NCI-H1417 treated with DMSO at 0.1 percent for 48 hours (cell line): ENCODE measurements at places on chromosomes 7 and 10.

DNA sequence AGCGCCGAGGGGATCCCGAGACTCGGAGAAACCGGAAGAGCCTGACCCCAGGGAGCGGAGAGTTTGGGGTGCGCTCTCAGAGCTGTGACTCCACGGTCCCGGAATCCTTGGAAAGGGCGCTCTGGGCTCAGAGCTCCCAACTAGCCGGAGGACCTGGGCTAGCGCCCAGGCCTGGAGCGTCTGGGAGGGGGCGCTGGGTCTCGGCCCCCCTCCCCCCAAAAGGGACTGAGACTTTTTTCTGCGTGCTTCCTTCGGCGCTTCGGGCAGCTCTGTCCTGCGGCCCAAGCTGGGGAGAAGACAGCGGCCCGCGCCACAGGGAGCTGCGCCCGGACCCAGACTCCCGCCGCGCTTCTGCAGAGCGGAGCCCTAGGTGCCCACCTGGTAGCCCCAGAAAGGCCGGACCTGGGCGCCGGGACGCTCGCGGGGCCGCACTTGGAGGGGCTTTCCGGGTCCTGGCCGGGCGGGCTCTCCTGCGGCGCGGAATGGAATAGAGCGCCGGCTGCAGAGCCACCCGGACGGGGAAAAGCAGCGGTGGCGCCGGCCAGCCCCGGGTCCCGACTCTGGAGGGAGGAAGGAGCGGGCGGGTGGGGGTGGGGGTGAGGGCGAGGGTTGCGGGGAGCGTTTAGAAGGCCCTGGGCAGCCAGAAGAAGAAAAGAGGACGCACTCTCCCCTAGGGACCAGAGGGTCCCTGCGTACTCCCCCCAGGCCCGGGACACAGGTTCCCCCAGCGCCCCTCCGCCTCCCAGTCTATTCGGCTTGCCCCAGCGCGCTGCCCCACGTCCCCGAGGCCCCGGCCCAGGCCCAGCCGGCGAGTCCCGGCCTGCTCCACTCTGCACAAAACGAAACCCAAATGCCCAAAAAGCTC, 4.7 kb downstream of the ZNF503 start:
- DNase-seq, result no peak

DNA sequence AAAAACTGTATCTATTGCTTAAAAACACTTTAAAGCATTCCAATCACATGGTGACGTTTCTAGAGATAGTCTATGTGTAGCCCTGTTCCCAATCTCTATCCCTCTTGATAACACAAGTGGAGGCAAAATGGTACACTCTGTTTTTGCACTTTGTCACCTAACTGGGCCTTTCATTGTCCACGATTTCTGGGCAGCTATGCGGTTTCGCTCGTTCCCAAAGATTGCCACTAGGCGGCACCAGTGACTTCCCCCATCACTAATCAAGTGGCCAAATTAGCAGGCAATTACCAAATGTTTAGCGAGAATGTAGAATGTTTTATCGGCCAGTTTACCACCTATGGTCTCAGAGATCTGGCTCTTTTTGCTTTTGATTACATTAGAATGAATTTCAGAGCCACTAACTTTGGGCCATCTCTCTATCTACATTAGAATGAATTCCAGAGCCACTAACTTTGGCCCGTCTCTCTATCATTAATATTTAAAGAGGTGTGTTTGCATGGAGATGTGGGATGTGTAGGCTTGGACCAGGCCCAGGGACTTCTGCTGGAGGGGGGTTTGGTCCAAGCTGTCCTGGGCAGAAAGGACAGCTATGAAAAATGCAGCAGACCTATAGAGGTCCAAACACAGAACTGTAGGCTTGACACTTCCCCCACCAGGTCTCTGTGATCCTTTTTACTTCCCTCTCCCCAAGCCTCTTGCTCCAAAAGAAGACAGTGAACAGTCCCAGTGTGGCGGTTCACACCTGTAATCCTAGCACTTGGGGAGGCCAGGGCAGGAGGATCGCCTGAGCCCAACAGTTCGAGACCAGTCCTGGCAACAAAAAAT, 90.1 kb downstream of the EPC1 start:
- DNase-seq, result peak; percentile 5

GRCh38 chr10:8392216-8392615, 337.7 kb downstream of the GATA3 start:
- DNase-seq, result no peak

GRCh38 chr10:51427758-51428157, 271.6 kb downstream of the CSTF2T start:
- DNase-seq, result no peak

DNA sequence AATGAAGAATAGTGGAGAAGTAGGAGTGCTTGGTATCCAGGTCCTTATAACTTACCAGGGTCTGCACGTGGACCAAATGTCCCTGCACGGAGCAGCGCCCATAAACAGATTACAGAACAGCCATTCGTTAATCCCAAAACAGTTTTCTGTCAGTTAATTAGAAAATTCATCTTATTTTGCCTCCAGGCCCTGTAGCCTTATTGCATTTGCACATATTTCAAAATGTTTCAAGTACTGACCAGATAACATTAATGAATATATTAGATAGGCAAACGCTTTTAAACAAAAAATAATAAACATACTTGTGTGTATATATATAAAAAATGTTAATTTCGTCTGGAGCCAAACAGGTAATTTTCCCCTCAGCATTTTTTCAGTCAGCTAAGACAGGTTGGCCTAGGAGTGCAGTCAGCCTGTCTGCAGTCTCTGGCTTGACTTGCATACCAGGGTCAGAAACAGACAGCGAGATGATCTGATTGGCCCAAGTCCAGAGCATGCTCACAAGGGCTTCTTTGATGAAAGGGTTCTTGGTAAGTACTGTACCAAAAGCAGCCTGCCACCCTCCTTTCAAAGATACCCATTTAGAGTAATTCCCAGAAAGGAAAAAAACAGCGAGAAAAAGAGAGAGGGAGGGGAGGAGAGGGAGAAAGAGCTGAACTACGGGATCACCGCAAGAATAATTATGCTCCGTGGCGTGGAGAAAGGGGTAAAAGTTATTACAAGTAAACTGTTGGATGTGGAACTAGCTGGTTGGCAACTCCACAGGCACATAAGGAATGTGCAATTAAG, 194.4 kb upstream of the TCF7L2 start:
- no peak for DNase-seq

- DNase-seq, result no peak
Observed at GRCh38 chr10:43849551-43849950, 200.9 kb upstream of the ZNF32 start.

- no peak for DNase-seq
Observed at GRCh38 chr7:157682064-157682945, 345.5 kb downstream of the DNAJB6 start.

DNA sequence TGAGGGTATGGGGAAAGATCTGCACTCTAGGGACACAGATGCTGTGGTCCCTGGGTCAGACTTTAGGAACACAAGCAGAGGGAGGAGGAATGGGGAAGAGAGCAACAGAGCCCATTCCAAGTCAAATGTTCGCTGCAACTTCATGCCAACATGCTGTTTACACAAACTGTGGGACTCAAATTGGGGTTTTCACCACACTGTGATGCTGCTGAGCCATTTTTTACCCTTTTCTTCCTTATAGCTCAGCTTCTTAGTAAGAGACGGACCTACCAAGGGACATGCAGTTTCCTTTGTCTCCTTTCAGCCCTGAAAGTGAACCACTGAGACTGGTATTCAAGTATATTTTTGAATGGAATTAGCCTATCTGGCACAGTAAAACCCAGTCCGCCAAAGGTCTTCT, 64.3 kb upstream of the AGK start:
- DNase-seq, result no peak

DNA sequence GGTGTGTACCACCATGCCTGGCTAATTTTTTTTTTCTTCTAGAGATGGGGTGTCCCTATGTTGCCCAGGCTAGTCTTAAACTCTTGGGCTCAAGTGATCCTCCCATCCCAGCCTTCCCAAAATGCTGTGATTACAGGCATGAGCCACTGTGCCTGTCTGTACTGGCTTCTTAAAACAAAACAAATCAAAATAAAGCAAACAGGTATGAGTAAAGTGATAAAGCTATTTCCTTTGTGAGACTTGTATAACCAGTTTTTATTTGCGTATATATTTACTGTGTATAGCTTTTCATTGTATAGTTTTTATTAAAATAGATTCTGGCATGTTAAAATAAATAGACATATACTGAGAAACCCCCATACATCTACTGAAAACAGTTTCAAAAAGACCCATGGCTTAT, 14.3 kb downstream of the LCOR start:
- DNase-seq, result no peak

DNA sequence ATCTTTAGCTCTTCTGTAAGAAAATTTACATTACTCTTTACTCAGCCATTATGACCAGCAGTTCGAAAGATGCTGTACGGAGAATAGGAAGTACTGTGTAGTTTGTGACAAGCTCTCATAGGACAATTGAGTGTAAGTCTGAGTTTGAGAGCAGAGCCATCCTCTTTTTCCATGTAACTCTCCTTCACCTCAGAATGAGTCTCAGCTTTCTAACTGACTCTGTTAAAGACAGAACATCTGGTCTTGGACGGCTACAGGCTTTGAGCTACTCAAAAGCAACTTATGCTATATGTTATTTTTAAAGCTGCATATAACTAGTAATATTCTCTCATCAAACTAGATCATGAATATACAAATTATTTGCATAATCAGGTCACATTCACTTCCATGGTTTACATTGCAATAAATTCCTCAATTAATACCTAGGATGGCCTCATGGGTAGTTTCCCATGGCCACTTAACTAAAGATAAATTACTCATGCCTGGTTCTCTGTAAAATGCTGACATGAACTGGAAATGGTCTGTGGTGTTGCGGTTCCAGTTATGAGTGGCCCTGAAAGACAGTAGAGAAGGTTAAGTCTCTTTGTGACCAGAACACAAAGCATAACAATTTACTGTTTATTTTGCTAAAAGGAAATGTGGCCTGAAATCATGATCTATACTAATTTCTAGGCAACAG, 358.7 kb downstream of the PHF14 start:
- DNase-seq, result no peak

DNA sequence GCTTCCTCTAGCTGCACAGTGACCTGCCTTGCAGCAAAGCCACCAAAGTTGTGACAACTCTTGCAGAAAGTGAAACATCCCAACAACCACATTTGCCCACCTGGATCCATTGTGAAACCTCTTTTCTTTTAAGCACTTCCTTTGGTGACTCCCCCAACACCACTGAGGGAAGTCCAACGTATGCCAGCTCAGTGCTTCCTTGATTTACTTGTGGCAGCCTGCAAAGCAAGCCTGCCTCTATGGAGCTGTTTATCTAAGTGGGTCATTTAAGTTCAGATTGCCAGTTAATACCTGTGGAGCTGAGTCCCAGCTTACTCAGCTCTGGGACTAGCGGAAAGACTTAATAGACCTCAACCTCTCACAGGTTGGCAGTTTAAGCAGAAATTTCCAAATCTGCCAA, 230.8 kb upstream of the GHITM start:
- no peak for DNase-seq

DNA sequence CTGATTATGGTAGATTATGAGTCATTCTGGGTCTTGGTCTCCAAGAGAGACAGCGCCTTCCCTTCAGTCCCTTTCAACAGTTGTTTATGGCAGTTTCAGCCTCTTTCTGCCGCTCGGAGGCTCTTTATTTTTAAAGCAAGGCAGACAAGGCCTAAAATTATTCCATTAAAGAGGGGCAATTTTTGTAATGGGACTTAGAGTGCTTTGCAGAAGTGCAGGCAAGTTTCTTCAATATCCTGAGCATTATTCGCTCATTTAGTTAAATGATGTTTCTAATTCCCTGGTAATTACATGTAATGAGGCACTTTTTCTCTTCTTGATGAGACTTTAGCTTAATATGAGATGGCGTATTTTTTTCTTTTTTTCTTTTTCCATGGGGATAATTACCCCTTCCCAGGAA, 33.6 kb downstream of the BUB3 start:
- no peak for DNase-seq

DNA sequence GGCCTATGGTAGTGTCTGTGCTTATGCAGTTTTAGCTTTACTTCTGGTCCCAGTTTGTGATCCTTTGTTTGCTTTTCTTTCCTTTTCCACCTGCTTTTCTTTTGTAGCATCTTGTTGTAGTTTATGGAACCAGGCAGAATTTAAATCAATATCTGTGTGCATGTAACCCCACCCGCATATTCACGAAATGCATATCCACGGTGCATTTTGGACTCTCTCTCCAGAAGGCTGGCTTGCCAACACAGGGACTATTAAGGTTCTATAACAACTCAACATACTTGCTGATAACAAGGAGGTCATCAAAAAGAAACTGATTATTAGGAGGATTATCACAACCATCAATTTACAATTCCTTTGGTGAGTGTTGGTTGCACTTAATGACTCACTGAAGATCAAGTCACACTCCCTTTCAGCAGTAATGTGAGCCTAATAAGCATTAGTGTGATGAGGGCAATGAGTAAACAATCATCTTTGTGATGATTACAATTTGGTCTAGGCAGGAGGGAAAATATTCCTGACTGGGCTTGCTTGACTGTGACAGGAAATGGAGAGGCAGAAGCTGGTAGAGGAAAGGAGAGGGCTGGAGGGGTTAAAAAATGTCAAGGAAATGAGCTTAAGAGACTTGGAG, 378.6 kb downstream of the REEP3 start:
- peak; percentile 14 for DNase-seq

DNA sequence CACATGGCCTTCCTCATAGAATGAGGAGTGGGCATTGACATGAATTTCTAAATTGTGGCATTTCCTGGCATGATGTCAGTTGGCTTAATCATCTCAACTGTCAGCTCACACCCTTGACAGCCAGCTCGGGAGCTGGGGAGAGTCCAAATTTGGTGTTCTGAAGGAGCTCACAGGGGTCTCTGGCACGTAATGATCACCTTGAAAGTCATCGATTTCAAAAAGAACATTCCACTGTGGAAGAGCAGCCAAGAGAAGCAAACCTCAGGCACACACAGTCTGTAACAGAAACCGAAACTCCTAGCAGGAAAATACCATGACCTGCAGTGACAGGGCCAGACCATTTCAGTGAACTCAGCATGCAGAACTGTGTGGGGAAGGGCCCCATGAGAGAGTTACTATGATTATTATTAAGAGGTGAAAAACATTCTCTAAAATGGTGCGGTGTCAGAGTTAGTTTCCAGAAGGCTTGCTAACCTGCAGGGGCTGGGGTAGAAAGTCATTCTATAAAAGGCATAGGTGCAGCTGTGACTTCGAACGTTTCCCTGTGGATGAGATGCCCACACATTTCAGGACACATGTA, 26.4 kb upstream of the KLF6 start:
- DNase-seq, result no peak

- no peak for DNase-seq
Observed at GRCh38 chr10:70355051-70356021, 27.1 kb downstream of the LRRC20 start.

DNA sequence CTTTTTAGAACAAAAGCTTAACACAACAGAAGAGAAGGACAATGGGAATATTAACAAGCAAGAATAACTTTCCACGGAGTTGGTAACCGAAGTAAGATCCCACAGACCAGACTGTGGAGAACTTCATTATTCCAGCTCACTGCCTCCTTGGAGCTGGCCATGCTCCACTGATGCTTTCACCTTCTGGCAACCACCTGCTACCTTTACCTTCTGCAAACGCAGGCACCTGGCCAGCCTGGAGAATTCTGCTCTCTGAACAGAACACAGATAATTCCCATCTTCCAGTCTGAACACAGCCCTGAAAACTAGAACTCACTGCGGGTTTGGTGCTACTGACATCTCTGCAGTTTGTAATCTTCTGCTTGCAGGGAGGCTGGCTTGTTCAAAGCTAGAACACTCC, 66.5 kb downstream of the JAZF1 start:
- DNase-seq, result no peak

- no peak for DNase-seq
Observed at GRCh38 chr7:1076184-1077072, 11.5 kb upstream of the GPER1 start.
